ENCODE measurements at places on chromosomes 7 and 10. TPM values are rescaled to one million over a fixed set of nuclear protein-coding genes. Genes with fewer than 3 reads are reported as not detected.

Gene GDF2
- not detected for total RNA-seq

Gene NUTM2B
- total RNA-seq = 0.80 TPM

Gene SLC29A3
- total RNA-seq = 6.7 TPM

DNA sequence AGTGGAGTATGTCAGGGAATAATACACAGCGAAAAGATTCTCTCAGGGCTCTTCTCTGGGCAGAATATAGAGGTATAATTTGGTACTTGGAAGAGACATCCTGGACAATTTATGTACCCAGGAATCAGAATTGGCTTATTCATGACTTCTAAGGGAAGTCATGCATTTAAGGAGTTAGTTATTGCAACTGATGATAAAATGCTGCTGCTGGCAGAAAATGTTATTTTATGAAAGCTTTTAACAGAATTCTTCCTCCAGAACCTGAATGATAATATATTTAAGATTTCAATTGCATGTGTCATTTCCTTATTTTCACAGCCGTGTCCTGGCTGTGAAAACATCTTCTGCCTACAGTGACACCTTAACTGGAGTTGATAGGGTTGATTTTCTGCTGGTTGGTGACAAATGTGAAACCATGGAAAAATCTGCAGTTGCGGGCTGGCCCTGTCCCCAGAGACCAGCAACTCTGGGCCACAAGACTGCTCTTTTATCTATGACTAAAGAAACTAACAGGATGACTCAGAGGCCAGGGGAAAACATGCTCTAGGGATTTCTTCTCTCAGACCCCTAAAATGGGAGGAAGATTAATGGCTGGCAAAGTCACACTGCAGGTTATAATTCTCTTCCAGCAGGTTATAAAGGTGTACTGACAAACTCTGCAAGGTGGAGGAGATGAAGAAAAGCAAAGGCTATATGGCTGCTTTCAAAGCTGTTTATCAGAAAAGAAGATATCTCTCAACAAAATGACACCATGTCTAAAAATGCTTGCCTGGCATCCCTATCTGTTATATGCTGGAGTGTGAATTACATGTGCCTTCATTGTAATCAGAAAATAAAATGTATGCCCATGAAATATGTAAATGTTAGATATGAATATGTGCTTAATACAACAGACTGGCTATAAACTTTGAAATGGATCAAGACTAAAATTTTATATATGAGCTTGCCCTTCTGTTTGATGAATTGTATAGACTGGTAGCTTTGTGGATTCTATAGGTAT, 12.1 kb upstream of the TRUB1 start:
- no peak for DNase-seq

DNA sequence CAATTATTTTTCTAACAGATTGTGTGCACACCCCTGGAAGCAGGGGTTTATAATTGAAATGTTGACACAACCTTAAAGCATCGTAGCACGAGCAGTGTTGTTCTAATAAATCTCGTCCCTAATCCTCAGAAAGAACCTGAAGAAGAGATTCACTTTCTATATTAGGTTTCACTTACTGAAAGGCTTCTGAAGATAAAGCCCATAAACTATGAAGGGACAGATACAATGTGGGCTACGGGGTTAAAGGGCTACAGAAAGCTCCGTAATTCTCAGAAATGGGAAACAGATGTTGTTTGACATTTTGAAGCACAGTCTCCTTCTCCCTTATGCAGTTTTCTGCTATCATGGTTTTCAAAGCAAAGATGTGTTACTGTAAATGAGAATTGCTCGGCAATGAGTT, 479.6 kb downstream of the GATA3 start:
- no peak for DNase-seq

GRCh38 chr7:6516387-6516983, 34.8 kb downstream of the GRID2IP start:
- DNase-seq = peak; percentile 77

Gene SSC4D
- not detected for total RNA-seq

Gene OR13A1
- 2.3 TPM for total RNA-seq

DNA sequence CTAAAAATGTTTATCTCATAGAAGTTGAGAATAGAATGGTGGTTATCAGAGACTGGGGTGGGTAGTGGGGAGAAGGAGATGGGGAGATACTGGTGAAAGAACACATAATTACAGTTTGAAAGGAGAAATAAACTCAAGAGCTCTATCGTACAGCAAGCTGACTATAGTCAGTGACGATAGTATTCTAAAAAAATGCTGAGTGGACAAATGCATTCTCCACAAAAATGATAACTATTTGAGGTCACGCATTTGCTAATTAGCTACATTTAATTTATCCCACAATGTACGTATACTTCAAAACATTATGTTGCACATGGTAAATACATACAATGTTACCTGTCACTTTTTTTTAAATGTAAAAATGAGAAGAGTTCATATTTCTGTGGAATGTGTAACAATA, 507.7 kb downstream of the CALN1 start:
- no peak for DNase-seq

Gene SRRM3
- not detected for total RNA-seq

Gene SEPHS1
- 25.3 TPM for total RNA-seq

DNA sequence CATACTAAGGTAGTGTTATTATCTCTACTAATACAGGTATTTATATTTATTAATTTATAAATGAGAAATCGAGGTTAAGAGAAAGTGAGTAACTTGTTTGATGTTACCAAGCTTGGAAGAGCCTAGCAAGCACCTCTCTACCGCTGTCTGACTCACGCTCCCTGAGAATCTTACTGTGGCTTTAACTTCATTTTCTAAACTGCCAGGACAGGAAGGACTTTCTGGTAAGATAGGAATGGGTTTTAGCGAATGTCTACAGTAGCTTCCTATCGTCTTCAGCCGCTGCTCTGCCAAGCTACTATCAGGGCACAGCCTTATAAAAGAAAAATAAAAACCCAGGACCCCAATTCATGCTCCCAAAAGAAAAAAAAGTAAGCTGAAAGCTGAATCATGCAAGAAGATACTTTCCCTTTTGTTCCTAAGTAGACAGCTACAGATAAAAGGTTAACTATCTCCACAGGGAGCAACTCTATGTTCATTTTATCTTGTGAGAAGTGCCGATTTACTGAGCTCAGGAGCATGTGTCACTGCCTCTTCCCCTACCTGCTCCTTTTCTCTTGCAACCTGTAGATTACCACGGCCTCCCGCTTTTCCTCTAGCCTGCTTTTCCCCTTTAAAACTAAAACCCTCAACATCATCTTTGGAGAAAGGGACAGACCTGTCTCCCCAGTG, 60.2 kb downstream of the THNSL1 start:
- no peak for DNase-seq

GRCh38 chr10:36021096-36021495, 379.0 kb upstream of the FZD8 start:
- no peak for DNase-seq

DNA sequence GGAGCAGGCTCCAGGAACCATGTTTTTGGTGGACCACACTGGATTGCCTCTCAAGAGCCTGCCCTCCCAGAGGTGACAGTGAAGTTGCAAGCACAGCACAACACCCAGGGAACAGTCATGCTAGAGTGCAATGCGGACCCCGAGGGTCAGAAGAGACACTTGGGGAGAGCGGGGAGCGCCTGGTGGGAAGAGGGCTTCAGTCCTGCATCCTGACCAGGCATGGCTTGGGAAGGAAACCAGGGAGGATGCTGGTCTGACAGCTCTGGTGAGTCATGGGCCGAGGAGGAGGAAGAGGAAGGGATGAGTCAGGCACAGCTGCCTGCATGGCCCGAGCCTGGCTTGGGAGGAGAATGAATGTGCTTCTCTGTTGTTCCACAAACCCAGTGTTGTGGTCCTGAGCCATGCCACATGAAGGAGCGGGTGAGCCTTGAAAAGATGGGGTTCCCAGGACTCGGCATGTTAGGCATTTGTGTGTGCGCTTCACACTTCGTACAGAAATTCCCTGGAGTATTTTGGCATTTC, 29.5 kb upstream of the ANKRD2 start:
- DNase-seq = no peak

Gene CUZD1
- 3.0 TPM for total RNA-seq

Gene CELF2
- 112 TPM for total RNA-seq

Gene CPA2
- total RNA-seq = not detected

Gene OR2A12
- total RNA-seq = not detected

GRCh38 chr7:104980841-104981671, 32.9 kb upstream of the KMT2E start:
- DNase-seq = peak; percentile 80

DNA sequence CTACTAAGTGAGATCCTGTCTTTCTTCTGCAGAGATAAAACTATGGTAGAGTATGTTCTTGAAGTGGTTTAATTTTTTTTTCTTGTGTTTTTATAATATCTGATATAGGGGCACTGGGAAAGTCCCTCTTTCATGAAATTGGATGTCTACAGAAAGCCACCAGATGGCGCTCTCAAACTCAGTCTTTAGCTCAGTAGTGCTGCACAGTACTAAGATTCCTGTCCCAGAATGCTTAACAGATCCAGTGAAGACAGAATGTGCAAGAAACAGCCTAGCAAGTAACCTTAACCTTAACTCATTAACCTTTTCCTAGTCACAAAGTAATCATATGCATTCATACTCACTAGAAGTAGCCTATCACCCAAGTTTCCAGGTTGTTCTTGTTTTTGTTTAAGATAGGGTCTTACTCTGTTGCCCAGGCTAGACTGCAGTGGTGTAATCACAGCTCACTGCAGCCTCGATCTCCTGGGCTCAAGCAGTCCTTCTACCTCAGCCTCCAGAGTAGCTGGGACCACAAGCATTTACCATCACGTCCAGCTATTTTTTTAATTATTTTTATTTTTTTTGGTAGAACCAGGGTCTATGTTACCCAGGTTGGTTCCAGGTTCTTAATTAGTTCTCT, 56.7 kb downstream of the IDE start:
- DNase-seq = peak; percentile 84

- DNase-seq = no peak
Measured at GRCh38 chr7:98629001-98629431, 11.9 kb downstream of the NPTX2 start.

- DNase-seq = peak; percentile 54
Measured at GRCh38 chr7:93559639-93560491, 14.7 kb downstream of the CALCR start.

Gene ARHGAP21
- 23.7 TPM for total RNA-seq

DNA sequence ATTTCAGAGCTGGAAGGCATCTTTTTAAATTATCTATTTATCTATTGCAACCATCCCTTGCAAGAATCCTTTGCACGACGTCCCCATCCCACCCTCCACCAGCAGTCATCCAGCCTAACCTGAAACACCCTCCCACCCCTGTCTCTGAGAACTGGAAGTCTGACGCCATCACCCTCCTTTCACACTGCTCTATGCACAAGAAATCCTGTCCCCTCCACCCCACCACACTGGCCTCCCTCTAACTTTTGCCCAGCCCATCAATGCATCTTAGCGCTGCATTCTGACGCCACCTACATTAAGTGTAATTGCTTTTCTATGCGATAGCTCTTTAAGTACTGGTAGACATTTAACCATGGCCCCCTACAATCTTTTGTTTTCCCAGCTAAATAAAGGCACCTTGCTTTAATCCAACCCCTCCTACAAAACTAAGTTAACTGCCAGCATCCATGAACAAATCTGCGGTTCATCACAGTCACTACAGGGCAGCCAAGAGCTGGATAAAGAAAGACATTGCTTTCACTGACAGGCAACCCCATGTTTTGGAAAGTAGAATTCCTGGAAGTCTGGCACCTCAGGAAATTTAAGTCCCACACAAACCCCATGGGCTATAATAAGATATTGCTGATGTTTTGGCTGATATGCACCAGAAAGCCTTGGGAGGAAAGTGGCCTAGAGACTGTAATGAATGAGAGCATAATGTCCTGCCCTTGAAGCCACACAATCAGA, 128.0 kb downstream of the GLI3 start:
- DNase-seq = no peak

Gene ABCC2
- 7.0 TPM for total RNA-seq

GRCh38 chr7:84921154-84921553, 265.7 kb downstream of the SEMA3D start:
- no peak for DNase-seq

DNA sequence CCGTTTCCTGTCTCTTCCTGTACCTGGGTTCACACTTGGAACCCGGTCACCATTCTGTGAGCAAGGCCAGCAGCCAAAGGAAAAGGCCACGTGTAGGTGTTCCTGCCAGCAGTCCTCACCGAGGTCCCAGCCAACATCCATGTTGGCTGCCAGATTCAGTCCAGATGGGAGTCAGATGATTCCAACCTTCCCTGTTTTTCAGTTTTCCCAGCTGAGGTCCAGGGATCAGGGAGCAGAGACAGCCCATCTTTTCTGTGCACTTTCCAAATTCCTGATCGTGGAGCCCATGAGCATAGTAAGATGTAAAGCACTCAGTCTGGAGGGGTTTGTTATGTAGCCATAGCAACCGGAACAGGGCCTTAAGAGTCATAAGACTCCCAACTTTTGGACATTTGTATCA, 3.9 kb upstream of the PVRIG start:
- no peak for DNase-seq

Gene TWIST1
- total RNA-seq = not detected

DNA sequence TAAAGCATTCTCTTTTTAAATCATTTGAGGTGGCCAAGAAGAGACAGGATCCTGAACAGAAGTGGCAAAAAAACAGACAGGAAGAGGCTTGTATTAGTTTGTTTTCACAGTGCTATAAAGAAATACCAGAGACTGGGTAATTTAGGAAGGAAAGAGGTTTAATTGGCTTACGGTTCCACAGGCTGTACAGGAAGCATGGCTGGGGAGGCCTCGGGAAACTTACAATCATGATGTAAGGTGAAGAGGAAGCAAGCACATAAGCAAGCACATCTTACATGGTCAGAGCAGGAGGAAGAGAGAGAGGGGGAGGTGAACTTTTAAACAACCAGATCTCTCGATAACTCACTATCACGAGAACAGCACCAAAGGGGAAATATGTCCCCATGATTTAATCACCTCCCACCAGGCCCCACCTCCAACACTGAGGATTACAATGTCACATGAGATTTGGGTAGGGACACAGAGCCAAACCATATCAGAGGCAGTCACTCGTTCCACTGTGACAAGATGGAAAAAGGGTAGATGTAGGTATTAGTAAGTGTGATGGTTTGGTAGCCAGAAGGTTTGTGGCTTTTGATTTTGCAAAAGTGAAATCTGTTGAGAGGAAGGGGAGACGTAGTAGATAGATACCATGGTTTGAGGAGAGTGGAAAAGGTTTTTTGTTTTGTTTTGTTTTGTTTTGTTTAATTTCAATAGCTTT, 5.1 kb downstream of the MSRB2 start:
- DNase-seq = no peak

DNA sequence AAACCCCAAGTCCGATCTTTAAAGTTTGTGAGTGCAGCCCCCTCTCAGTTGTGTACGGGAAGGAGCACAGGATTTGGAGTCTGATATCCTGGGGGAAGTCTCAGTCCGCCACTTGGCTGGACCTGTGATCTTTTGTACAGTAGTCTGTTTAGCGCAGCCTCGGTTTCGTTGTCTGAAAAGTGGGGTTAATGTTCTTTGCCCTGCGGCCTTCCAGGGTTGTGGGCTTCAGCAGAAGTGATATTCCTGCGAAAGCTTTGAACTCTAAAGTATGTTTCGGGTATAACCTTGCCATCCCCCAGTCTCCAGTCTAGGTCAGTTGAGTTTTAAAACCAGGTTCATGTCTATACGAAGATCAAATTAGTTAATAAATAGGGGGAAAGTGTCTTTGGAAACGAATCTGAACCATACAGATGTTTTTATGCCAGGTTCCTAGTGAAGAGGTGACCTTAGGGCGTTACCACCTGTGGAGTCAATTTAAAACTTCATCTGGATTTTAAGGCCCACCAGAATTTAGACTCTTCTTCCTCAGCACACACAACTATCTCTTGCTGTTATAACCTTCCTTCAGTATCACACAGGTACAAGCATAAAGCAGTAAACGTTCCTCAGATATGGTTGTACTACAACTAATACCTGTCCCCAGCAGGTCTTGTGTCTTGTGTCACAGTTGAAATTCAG, 904 bp downstream of the R3HCC1L start:
- peak; percentile 9 for DNase-seq

GRCh38 chr7:65983965-65984658, 2.1 kb upstream of the GUSB start:
- no peak for DNase-seq

Data from B cell (primary cell).